GM20000 (cell line): ENCODE measurements at places on chromosomes 5 and 9.

DNA sequence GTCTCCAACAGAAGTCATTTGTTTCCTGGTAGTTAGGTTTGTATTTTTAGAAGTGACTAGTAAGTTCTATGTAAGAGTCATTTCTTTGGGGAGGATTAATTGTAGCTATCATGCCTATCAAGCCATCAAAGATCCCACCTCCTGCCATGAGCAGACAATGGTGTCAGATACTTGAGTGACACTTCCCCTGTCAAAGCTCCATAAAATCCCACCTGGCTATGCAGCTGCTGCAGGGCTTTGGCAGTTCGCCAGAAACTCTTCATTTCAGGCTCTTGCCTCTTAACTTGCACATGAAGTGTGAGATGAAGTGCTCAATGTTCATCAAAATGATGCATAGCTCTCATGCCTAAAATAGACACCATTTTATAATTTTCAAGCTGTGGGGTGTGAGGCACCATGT lies 312.1 kb downstream of the CDH12 start:
- DNase-seq = no peak

DNA sequence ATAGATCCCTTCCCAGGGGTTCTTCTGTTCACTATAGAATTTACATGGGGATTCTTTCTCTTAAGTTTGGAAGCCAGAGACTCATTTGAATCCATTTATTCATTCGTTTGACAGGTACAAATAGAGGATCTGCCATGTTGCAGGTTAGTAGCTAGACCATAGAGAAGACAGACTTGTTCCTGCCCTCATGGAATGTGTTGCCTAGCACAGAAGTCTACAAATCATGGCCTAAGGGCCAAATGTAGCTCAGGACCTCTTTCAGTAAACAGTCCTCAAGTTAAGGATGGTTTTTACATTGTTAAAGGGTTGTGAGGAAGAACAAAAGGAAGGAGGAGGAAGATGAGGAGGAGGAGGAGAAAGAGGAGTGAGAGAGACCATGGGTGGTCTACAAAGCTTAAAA lies 114.7 kb upstream of the SLC44A1 start:
- no peak for DNase-seq

GRCh38 chr9:114486205-114486963 lies 18.9 kb downstream of the WHRN start:
- no peak for DNase-seq

GRCh38 chr5:131260895-131261294 lies 3.0 kb upstream of the CDC42SE2 start:
- no peak for DNase-seq

DNA sequence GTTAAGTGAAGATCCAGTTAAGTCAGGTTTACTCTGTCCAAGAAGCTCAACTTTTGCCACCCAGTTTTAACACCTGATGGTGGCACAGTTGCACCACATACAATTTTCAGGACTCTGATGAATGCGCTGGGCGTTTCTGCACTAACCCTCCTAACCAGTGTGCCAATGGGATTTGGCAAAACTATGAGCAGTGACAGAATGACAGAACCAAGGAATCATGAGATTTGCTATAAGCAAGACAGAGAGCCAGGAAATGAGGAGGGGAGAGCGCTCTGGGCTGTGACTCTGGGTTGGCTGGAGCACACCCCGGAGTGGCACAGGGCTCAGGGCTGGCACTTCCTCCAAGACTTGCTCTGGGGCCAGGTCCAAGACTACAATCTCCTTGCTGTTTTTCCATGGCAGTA lies 84.1 kb downstream of the SH3PXD2B start:
- DNase-seq = no peak

DNA sequence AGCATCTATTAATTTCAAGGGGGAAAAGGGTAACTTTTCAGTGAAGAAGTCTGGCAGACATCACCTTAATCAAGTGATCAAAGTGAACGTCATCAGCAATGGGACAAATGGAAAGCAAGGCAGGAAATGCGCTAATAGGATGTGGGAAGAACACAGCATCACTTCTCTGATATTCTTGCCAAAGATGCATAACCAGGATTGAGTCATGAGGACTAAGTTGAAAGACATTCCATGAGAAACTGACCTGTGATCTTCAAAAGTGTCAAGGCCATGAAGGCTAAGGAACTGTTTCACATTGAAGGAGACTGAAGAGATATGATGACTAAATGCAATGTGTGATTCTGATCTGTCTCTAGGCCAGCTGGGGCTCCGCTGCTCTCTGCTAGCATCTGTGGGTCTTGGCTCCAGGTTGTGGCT lies 92.9 kb downstream of the NDFIP1 start:
- no peak for DNase-seq

- DNase-seq = no peak
Measured at GRCh38 chr5:40410964-40411635, 268.6 kb upstream of the PTGER4 start.

DNA sequence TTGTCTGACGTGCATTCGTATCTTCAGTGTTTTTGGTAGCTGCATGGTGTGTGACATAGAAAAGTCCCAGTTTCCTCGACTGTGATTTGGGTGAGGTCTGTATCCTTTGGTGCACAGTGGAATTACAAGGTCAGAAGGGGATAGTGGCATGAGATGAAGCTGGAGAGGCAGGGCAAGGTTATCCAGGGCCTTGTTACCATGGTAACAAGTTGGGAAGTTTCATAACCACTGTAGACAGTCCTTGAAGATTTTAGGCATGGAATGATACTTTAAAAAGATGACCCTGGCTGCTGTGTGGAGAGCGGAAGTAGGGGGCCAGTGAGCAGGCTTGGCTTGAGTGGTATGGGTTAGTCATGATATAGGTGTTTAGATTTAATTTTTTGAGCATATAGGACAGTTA lies 11.9 kb downstream of the EHMT1 start:
- DNase-seq = no peak

DNA sequence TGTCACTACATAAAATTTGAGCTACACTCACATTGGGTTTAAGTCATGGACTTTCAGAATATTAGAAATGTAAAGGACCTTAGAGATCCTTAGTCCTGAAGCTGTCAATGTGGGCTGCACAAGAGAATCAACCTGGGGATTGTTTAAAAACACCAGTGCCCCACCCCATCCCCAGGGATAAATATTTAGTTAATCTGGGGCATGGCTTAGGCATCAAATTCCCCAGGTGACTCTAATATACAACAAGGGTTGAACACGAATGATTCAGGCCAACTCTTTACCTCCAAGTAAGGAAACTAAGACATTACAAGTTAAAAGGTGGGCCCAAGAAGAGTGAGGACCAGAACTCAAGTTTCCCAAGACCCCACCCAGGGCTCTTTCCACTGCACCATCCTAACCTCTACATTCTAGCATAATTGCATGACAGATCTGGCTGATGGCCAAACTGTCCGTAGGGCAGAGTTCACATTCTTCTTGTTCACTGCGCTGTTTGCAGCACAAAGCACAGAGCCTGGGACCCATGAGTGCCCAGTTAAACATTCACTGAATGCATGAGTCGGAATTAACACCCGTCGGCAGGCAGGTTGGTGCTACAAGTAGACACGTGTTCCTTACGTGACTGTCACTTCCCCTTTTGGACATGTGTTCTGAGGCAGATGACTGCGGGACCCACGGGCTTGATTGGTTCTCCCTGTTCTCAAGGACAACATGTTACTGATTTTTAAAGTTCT lies 25.2 kb downstream of the CYFIP2 start:
- DNase-seq = peak; percentile 41

GRCh38 chr5:55634209-55634805 lies 77.8 kb downstream of the SLC38A9 start:
- no peak for DNase-seq

GRCh38 chr5:92560698-92561401 lies 1020.2 kb downstream of the NR2F1-AS1 start:
- DNase-seq = no peak

GRCh38 chr9:110986529-110986928 lies 51.7 kb downstream of the LPAR1 start:
- DNase-seq = no peak

- DNase-seq = peak; percentile 86
Measured at GRCh38 chr9:99824378-99825171, 2.9 kb downstream of the NR4A3 start.

DNA sequence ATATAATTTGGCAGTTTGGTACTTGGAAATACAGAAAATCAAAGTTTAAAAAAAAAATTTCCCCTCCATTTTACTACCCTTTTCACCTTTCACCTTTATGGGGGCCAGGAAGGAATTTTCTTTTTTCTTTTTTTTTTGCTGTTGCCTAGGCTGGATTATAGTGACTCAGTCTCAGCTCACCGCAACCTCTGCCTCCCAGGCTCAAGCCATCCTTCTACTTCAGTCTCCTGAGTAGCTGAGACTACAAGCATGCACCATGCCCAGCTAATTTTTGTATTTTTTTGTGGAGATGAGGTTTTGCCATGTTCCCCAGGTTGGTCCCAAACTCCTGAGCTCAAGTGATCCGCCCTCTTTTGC lies 9.1 kb downstream of the CHMP5 start:
- DNase-seq = no peak

DNA sequence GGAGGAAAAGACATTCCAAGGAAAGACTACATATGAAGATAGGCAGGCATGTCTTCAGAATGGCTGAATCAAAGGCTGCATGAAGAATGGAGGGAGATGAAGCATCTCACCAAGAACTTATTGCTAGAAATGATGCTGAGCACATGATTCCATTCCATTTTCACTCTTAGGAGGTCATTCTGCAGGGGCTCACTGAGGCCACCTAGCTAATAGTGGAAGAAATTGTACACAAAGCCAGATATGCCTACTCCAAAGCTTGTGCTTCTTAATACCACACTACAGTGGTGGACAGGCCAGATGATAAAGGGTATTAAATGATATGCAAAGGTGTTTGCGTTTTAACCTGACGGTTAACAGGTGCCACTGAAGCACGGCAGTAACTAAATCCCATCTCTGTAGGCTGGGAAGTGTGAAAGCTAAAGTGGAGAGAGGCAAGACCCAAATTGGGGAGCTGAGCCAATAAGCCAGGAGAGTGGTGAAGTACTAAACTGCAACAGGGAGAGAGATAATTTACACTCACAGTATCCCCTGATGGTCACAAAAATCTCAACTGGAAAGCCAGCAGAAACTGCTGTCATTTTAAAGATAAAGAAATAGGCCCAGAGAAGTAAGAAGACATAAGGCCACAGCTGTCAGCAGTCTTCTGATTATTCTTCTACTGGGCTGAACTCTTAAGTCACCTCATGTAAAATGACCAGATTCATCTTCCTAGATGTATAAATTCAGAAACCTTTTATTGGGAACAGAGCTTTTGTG lies 14.6 kb downstream of the NDUFA8 start:
- DNase-seq = no peak

- peak; percentile 46 for DNase-seq
Measured at GRCh38 chr5:174323878-174324281, 278.4 kb downstream of the NSG2 start.

DNA sequence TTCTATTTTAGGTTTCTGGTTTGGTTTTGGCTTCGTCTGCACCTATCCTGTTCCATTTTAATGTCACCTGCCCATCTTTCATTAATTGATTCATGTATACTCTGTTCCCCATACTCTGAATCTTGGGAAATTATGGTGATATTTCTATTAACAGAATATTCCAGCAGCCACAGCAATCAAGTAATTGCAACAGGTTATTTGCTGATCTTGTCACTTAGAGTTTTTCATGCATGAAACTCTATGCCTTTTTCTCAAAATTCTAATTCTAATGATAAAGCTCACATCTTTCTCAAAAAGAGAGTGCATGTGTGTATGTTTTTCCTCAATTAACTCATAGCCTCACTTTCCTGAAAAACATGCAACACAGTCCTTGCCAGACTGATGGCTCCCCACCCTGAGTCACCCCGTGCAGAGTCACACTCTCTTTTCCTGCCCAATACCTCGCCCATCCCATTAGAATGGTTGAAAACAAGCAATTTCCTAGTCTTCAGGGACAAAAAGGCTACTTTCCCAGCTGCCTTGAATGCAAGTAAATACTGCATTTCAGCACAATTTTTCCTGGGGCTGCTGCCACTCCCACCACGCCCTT lies 15.6 kb downstream of the GFRA3 start:
- DNase-seq = no peak

- no peak for DNase-seq
Measured at GRCh38 chr9:16184964-16185646, 632.3 kb downstream of the CCDC171 start.

DNA sequence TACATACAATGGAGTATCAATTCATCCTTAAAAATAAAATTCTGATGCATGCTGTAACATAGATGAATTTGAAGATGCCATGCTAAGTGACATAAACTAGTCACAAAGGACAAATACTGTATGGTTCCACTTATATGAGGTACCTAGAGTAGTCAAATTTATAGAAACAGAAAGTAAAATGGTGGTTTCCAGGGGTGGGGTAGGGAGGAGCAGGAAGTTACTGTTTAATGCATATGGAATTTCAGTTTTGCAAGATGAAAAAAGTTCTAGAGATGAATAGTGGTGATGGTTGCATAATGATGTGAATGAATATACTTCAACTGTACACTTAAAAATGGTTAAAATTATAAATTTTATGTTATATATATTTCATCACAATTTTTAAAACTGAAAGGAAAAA lies 57.3 kb upstream of the FNIP1 start:
- DNase-seq = no peak

DNA sequence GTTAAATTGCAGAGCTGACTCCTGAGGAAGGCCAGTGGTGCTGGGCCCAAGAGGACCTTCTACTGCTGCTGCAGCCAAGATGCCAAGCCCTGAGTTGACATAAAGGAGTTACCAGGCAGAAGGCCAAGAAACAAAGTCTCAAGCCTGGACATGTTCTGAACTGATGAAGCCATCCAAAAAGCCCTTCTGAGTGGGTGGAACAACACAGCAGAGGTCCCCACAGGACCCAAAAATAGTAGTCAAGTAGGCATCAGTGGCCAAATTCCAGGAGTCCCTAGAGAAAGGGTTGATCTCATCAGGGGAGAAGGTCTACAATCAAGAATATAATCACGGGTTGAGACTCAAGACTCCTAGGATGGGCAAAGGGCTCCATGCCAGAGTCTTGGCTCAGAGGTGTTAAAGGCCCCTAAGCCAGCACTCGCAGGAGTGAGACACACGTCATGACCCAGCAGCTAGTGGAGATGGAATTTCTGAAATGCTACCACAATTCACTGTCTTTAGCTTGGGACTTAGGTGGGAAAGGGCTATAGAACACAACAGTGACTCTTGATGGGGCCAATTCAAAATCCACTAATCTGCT lies 119.7 kb downstream of the FANCC start:
- DNase-seq = no peak

DNA sequence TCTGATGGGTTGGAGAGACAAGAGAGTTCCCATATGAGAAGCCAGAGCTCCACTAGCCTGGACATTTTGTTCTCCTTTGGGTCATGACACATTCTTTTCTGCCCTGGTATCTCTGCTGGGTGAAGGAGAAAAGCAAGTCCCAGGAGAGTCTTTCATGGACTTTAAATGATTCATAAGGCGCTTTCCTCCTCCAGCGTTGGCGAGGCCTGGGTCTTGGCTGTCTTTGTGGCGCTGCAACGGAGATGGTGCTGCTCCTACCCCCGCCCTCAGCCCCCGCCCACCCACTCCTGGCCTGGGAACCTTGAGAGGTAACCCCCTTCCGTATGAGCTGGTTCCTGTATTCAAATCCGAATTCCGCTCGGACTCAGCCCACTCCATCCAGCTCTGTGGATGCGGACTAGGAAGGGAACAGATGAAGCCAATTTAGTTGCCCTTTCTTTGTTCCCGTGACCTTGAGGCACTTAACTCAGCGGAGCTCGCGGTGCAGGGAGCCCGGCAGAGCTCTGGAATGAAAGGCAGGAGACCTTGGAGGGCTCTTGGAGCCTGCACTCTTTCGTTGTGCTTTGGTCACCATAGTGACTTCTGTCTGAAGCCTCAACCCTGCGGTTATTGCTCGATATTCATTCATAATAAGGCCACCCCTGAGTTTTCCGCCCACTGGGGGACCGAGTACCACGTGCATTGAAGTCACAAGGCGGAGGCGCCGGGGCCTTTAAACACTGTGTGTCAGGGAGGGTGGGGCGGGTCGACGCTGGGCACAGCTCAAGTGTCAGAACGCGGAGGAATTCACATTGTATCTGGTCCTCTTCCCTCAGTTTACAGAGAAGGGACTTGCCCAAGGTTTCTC lies 14.0 kb upstream of the PWWP2A start:
- no peak for DNase-seq
